Inflammatory macrophage treated with lipopolysaccharide for 4 hours (primary cell): ENCODE measurements at places on chromosomes 7 and 10.

GRCh38 chr7:7018290-7018689, 164.1 kb upstream of the C1GALT1 start:
- DNase-seq: no peak

GRCh38 chr10:86678999-86679792, 10.9 kb downstream of the LDB3 start:
- peak; percentile 40 for DNase-seq

DNA sequence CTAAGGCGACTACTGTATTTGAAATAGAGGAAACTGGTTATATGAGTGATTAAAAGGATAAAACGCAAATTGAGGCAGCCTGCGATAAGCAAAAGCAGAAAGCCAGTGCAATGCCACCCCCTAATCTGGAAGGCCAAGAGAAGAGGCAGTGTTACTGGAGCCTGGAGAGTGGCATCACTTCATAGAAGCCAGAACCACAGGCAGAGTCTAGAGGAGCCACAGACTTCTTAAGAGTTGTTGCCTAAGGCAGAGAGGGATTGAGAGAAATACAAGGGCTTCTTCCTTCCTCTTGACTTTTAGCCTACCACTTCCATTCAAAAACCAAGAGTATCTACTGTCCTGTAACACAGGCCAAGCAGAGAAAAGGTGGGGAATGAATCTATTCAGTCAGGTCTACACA, 94.9 kb upstream of the SKAP2 start:
- no peak for DNase-seq

DNA sequence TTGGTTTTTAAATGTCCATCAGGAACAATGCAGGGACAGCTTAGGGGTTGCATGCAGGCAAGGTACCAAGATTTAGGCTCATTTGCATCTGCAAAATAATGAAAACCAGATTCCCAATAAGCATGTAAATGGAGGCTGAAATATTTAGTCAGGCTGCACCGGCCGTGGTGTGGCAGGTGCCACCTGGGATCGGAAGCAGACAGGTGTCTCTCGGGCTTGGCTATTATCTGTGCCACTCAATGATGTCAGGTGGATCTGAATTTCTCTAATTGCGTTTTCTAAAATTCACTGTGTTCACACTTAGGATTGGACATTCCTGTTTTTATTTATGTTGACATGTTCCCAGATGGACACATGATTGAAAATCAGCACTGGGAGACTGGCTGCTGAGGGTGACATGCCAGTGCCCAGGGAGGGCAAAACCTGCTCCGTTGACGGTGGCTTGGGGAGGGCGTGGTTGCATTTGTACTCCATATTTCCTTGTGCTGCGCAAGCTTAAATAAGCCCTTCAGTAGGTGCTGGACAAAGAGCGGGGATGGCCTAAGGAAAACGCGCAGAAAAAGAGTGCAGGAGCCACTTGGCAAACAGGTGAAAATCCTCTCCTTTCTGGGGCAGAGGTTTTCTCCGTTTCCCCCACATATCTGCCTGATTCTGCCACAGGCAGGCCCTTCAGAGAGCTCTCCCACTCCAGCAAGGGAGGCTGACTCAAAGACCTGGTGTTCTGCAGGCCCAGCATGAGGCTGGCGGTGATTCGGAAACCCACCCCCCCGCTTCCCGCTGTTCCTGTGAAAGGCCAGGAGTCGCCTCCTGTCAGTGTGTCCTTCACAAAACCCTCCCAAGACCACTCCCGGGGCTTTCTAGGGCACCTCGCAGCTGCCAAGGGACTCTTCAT, 142.5 kb downstream of the WDR37 start:
- no peak for DNase-seq

GRCh38 chr10:69338547-69339450, 60.5 kb downstream of the HK1 start:
- DNase-seq: no peak
